ENCODE measurements at places on chromosomes 16 and 17. TPM values are rescaled to one million over a fixed set of nuclear protein-coding genes. Genes with fewer than 3 reads are reported as not detected.

GRCh38 chr16:10070591-10070990 is 111.6 kb downstream of the GRIN2A start:
- ATAC-seq = no peak

- no peak for ATAC-seq
These were observed 17.9 kb downstream of the TPSD1 start for GRCh38 chr16:1273816-1274215.

GRCh38 chr17:4721203-4722135 is 9.8 kb upstream of the MED11 start:
- no peak for ATAC-seq

DNA sequence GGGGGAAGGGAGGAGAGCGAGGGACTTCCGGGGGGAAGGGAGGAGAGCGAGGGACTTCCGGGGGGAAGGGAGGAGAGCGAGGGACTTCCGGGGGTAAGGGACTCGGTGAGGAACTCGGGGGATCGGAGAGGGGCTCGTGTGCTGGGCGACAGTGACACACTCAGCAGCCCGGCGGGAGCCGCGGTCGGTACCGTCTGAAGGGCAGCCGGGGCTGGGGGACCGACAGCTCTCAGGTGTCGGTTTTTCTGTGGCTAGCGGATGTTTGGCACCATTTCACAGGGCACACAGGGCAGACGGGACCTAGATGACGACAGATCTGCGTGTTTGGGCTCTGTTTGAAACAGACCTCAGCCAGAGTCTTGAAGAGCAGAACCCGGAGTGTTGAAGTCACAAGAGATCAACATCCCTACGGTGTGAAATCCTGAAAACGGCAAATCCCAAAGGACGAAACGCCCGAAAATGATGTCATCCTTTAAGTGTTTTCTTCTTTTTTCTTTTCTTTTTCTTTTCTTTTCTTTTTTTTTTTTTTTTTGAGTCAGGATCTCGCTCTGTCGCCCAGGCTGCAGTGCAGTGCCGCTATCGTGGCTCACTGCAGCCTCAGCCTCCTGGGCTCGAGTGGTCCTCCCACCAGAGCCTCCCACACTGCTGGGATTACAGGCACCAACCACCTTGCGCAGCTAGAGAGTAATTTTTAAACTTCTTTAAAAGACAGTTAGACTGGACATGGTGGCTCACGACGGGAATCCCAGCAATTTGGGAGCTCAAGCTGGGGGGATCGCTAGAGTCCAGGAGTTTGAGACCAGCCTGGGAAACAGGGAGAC is 23.9 kb downstream of the ZNF778 start:
- peak; percentile 84 for ATAC-seq

GNG13 gene
- total RNA-seq = not detected

PRR11 gene
- 3.3 TPM for total RNA-seq

UNC45B gene
- 0.05 TPM for total RNA-seq

RNF112 gene
- 3.7 TPM for total RNA-seq
